ENCODE measurements at places on chromosomes 1 and 21. TPM values are rescaled to one million over a fixed set of nuclear protein-coding genes. Genes with fewer than 3 reads are reported as not detected.

DNA sequence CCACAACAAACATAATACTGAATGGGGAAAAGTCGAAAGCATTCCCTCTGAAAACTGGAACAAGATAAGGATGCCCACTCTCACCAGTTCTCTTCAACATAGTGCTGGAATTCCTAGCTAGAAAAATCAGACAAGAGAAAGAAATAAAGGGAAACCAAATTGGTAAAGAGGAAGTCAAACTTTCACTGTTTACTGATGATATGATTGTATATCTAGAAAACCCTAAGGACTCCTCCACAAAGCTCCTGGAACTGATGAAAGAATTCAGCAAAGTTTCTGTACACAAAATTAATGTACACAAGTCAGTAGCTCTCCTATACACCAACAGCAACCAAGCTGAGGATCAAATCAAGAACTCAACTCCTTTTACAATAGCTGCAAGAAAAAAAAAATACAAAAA is 6.9 kb upstream of the F13B start:
- no peak for DNase-seq

GRCh38 chr1:220655509-220655908 is 34.7 kb upstream of the C1orf115 start:
- DNase-seq, result no peak

GRCh38 chr1:170634824-170635410 is 29.0 kb upstream of the PRRX1 start:
- no peak for DNase-seq

DNA sequence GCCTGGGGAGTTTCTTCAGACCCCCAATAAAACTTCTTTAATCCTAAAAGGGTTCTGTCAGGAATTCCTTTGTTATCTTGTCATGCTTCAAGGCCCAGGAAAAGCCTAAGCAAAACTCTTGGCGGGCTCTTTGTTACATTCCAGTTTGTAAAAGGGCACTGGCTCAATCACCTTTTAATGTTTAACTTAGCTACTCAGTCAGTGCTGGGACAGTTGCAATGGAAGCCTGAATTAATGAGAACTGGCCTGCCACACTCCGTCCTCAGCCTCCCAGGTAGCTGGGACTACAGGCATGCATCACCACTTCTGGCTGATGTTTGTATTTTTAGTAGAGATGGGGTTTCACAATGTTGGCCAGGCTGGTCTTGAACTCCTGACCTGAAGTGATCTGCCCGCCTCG is 21.3 kb upstream of the ASB17 start:
- no peak for DNase-seq

- peak; percentile 76 for DNase-seq
These were observed 2.4 kb upstream of the SH3D21 start for GRCh38 chr1:36303650-36304360.

GRCh38 chr1:26861889-26862378 is 1.0 kb upstream of the SFN start:
- DNase-seq, result peak; percentile 92

The SLC25A34 gene
- 1.5 TPM for total RNA-seq

The FAM163A gene
- not detected for total RNA-seq

DNA sequence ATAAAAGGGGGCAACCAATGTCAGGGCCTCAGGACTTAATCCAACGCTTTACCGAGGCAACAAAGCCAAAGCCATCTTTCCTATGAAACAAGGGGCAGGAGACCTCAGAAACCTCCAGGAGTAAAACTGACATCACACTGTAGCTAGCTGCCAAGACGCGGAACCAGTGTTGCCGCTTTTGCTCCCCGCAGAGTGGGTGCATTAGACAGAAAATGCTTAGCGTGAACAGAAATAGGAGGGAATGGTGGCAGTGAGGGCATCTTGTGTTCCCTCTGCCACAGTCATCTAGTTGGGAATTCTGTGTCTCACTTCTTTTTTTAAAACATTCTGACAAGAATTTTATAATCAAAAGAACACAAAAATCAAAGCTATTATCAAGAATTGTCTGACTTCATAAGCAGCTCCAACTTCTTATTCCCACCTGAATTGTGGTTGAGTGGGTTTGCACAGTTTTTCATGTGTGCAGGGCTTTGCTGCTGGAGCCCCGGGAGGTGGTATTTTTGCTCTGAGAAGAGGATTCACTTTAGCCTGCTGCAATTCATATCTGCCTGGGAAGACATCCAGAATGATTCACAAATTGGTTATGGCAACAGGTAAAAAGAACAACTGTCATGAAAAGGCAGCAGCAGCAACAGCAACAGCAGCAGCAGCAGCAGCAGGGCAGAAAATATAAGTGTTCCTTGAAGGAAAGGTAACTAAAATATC is 82.2 kb upstream of the DIRAS3 start:
- no peak for DNase-seq

DNA sequence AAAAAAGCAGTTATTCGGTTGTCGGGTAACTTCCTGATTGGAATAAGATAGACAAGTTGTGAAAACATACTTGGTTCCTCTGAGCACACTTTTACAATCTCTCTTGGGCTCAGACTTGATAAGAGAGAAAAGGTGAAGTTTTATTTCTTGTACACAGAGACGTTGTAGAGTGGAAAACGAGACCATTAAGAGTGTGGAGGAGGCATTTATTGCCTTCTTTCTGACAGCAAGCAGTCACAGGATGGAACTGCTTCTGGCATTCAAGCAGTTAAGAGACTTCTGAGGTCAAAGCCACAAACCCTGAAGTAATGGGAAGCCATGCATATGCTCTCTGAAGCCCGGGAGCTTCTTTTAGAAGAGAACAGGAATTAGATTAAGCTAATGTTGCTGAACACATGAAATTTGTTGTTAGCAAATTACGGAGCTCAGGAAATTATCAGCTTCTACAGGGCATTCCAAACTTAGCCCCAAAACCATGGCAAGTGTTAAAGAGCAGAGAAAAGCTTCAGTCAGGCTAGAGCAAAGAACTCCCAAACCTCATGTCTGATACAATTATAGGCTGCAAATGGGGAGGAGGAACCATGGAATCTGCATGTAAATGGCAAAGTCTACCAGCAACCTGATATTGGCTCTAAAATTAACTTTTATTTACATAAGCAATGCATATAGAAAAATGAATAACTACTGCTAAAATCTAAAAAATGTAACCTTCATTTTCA is 26.0 kb downstream of the S1PR1 start:
- DNase-seq, result no peak

DNA sequence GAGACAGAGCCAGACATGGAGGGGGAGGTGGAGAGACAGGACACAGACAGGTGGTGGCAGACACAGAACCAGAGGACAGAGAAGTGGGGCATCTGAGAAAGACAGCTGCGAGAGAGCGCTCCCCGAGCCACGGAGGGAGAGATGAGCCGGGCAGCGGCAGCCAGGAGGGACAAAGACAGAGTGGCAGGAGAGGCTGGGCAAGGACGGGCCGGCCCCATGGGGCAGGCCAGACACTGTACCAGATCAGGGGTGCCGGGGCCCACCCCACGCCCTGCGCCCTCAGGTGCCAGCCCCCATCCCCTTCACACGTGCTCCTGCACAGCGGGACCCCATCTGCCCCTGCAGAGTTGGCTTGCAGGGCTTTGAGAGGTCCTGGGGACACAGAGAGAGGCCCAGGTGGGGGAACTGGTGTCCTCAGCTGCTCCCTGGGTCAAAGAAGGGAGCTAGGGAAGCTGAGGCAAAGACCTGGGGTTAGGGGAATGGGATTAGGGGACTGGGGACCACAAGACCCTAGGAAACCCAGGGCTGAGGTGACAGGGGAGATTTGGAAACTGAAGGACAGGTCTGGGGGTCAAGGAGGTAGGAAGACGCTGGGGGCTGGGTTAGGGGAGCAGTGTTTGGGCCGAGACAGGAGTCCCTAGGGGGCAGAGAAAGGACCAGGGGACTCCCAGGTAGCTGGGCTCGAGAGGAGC is 643 bp downstream of the FNDC5 start:
- DNase-seq, result peak; percentile 43

DNA sequence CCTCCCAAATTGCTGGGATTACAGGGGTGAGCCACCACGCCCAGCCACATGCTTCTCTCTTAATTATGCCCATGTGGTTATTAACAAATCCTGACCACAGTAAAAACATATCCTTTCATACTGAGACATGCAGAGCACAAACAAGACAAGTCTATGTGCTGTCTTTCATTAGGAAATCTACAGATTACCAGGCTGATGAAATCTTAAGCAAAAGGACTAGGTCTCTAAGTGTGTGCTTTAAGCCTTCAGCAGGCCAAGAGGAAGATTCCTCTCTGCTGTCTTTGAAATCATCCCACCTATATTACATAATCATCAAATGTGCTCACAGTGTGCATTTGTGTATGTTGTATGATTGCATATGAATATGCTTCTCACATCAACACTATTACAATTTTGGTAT is 419.3 kb downstream of the KCTD3 start:
- no peak for DNase-seq

The INKA2 gene
- total RNA-seq, result 3.6 TPM

The UBAP2L gene
- total RNA-seq, result 98.1 TPM

DNA sequence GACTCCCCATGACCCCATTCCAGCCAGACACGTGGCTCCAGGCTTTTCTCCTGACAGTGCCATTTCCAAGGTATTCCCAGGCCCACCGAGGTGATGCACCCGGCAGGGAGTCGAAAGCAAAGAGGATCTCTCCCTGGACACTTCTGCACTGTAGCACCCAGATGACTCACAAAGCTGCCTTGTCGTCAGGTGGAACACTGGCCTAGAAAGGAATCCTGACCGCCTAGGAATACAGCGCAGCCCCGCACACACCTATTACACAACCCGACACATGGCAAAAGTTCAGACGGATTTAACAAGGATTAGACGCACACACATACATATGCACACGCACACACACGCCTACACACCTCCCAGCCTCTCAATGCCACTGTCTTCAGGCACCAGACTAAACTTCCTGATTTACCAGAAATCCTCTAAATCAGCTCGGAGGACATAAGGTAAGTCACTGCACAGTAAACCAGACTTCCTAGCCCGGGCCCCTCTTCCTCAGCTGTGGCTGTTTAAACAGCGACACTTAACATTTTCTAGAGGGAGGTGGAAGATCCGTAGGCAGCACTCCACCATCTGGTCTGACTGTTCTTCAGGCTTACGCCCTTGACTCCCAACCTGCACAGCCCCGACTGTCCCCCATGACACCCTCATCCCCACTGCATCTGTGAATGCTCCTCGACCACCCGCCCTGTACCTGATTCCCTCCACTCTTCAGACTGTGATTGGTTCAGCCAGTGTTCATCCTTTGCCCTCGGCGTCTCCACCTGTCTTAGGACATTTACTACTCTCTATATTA is 12.7 kb downstream of the FAM89A start:
- DNase-seq, result no peak

DNA sequence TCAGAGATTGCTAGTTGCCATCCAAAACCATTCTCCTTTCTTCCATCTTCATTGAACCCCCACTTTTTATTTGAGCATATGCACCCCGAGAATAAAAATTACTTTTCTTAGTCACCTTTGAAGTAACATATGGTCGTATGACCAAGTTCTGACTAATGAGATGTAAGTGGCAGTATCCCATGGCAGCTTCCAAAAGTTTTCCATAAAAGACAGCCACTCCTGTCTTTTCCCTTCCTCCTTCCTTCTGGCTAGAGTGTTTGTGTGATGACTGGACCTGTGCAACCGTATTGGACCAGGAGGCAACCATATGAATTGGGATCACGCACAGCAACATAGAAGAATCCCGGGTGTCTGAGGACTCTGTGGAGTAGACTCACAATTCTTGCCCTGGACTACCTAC is 41.1 kb upstream of the CCSAP start:
- DNase-seq, result peak; percentile 68

GRCh38 chr1:59005491-59006288 is 221.8 kb upstream of the JUN start:
- no peak for DNase-seq

GRCh38 chr1:230622151-230622550 is 20.1 kb upstream of the COG2 start:
- no peak for DNase-seq

DNA sequence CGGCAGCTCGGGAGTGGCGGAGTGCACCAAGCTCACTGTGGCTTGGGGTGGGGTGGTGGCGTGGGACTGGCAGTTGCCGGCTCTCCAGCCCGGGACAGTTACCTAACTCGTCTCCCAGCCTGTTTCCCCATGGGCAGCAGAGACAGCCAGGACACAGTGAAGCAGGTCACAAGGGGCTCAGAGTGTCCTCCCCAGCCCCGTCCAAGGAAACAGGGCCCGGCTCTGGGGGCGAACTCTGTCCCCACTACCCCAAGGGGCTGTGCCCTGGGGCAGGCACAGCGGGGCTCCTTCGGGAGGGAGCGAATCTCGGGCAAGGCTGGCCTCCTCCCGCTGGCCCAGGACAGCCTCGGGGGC is 759 bp downstream of the GPR157 start:
- DNase-seq, result peak; percentile 89

DNA sequence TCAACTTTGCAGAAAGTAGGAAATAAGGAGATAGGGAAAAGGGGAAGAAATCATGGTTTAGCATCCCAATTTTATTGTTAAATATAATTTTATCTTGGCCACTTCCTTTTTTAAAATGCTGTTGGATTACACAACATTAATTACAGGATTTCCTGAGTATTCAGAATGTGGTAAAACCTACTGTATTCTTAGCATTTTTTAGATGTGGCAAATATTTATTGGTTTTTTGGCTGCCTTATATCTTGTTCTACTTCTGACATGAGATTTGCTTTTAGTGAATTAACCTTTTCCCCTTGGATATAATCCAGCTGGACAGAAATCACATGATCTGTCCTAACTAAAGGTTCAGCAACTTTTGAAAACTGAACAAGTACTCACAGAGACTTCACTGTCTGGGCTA is 104.9 kb downstream of the PTGS2 start:
- DNase-seq, result no peak

GRCh38 chr21:37204580-37204979 is 62.6 kb downstream of the VPS26C start:
- peak; percentile 56 for DNase-seq

DNA sequence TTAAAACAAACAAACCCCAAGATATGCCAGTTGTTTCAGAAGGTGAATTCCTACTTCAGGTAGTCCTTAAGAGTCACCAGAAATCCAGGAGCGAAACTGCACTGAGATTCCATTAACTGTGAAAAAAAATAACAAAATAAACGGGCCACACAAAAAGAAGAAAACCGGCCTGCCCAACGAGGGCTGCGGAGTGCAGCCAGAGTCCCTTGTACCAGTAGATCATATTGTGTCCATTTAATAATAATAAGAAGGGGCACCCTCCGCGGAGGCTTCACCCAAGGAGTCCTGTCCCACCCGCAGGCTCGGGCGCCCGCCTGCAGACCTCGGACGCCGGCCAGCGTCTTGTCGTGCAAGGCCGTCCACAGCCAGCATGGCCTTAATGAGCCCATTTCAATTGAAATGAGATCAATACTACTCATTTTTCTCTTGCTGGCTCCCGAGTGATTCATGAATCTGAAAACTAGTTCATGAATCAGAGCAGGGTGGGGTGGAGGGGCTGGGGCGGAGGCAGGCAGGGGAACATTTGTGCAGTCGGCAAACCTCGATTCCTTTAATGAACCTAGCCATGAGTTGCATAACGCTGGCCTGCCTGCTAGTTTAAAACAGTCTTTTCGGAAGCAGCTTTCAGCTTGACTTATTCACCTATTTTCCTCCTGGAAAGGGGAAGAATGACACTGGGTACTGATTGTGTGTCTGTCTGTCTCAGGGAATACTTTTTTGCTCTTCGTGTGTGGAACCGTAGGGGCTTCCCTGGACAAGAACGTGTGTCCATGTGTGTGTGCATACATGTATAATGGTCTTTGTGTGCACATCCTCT is 113.1 kb upstream of the IRF2BP2 start:
- peak; percentile 93 for DNase-seq

- DNase-seq, result no peak
These were observed 269.3 kb upstream of the NFIA start for GRCh38 chr1:60813071-60813470.

The PLA2G2F gene
- not detected for total RNA-seq

GRCh38 chr1:210244746-210245367 is 12.3 kb downstream of the SERTAD4 start:
- peak; percentile 62 for DNase-seq

- DNase-seq, result peak; percentile 94
These were observed 55.7 kb upstream of the ETV3 start for GRCh38 chr1:157193702-157194391.

The OR14C36 gene
- total RNA-seq, result not detected

Data from osteoblast (primary cell).